Right ventricle myocardium superior (tissue), 1 donor: ENCODE measurements at places on chromosomes 6 and 20. TPM values are rescaled to one million over a fixed set of nuclear protein-coding genes. Genes with fewer than 3 reads are reported as not detected.

Gene IL17A
- not detected for total RNA-seq

Gene TBX18
- total RNA-seq: 5.5 TPM

Gene OTOR
- total RNA-seq: not detected

Gene EFCAB8
- total RNA-seq: not detected

Gene HLA-G
- not detected for total RNA-seq

Gene NKAPL
- total RNA-seq: 5.1 TPM

Gene SLC2A4RG
- total RNA-seq: 95.0 TPM

Gene UST
- 3.9 TPM for total RNA-seq

Gene LTB
- not detected for total RNA-seq

Gene PPDPF
- total RNA-seq: 246 TPM

Gene PARD6B
- total RNA-seq: 4.7 TPM

Gene ADGRB3
- total RNA-seq: 2.0 TPM
